Stimulated activated CD4-positive, alpha-beta T cell treated with anti-CD3 and anti-CD28 coated beads, TNF-alpha, amount 100 ng/mL, for 1 hour (primary cell): ENCODE measurements at places on chromosomes 11 and 22.
A peak's percentile ranks its signal among the peaks of the same experiment; 100 is the strongest.

DNA sequence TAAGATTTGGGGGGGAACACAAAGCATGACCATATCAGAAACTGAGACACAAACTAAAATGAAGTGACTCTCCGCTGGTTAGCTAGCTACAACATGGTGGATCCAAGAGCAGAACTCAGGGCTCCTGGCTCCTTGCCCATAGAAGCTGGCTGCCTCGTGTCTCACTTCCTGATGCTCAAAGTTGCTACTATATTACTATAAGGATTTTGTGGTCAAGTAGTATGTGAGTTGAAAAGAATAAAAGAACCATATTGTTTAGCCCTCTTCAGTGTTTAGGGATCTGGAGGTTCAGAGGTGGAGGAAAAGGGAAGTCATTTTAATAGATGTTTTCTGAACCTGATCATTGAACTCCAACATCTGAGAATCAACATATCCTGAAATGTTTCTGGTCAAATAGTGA lies 16.9 kb upstream of the SIK2 start:
- DNase-seq: no peak

- no peak for DNase-seq
Observed at GRCh38 chr11:3865388-3866193, 10.1 kb downstream of the STIM1 start.

- DNase-seq: no peak
Observed at GRCh38 chr11:12213883-12214282, 103.5 kb downstream of the MICAL2 start.

GRCh38 chr22:26589367-26589844 lies 526 bp downstream of the TPST2 start:
- no peak for DNase-seq

DNA sequence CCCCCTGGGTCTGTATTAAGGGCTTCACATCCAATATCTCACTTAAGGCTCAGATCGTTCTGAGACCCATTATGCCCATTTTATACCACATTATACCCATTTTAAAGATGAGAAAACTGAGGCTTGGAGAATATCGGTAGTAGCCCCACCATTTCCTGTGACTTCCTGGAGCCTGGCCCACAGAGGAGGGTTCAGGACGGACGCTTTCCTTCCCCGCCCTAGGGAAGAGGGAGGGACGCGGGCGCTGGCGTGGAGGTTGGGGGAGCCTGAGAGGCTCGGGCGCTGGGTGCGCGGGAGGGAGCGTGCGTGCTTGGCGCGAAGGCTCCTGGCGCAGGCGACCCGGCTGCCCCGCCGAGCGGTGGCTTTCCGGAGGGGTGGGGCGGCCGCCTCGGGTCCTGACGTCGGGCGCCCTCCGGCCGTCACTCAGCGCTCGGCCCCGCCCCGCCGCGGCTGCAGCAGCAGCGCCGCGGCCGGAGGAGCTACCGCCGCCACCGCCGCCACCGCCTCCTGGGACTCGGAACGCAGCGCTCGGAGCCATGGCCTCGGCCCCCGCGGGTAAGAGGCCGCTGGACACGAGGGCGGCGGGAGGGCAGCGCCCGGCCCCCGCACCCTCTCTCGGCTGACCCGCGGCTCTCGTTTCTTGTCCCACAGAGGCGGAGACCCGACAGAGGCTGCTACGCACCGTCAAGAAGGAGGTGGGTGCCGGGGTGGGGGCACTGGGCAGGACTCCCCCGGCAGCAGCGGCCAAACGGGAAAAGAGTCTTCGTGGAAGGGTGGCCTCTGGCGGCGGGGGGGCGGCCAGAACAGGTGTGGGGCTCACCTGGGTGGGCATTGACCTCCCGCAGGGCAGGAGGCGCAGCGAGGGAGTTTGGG lies at the start of gene SGSM1:
Gene SGSM1 (plus strand): TSS at position 422 of the 873 bp plus-strand sequence. CDS start 115 bp downstream, at position 537.
- peak; percentile 21 for DNase-seq

- no peak for DNase-seq
Observed at GRCh38 chr11:18669711-18670110, 28.9 kb upstream of the TMEM86A start.

DNA sequence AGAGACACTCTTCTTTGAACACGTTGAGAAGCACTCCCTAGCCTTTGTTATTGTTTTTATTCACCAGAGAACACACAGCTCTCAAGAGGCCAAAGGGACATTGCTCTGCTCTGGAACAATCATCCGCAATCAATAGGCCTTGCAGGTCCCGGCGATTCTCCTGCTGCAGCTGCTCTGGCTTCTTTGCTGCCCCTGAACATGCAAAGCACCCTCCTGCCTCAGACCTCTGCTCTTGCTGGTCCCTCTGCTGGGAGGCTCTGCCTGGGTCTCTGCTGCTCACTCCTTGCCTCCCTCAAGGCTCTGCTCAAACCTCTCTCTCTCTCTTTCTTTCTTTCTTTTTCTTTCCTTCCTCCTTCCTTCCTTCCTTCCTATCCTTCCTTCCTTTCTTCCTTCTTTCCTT lies 232.7 kb downstream of the DSCAML1 start:
- no peak for DNase-seq

GRCh38 chr22:26162926-26163325 lies 6.3 kb upstream of the SEZ6L start:
- no peak for DNase-seq

DNA sequence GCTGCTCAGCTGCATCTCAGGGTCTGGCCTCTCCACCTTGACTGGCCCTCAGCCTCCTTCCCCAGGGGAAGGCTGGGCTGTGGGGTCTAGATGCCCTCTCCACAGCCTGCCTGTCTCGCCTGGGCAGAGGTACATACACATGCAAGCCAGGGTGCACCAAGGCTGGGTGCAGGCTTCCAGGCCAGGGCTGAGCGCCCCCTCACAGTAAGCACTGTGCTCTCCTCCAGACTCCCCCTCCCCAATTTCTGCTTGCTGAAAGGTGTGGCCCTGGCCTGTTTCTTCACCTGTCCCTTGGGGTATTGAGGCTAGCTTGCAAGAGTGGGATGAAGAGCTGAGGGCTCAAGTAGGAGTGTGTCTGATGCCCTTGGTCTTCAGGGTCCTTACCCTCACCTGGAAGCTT lies 22.5 kb downstream of the RELT start:
- DNase-seq: no peak

- no peak for DNase-seq
Observed at GRCh38 chr11:123718063-123718462, 23.4 kb downstream of the ZNF202 start.

- no peak for DNase-seq
Observed at GRCh38 chr11:831118-831864, 1.5 kb upstream of the CD151 start.

DNA sequence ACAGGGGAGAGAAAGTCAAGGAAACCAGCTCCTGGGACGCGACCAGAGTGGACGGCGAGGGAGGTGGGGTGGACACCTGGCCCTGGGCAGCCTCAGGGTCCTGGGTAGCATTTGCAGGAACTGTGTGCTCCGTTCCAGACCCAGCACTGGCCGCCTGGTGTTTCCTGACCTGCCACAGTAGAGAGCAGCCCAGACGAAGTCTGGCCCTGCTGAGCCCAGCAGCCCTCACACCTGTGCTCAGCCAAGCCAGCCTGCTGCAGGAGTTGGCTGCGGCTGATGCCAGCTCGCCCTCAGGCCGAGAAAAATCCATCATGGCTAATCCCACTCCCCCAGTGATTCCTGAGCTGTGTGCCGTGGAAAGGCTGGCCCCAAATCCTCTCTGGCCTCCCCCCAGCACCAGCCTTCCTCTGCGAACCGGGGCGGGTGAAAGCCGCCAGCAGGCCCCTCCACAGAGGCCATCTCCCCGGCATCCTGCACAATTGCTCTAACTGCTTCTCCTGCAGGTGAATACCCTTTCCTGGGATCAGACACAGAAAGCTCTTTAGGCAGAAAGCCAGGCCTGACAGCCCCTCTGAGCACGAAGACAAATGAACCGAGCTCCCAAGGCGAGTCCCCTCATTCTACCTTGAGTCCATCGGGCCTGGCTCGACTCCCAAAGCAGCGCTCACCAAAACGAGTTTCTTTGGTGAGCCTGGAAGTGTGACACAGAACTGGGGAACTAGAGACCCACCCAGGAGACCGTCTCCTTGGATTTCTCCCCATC lies 88.6 kb downstream of the RTL6 start:
- no peak for DNase-seq

- no peak for DNase-seq
Observed at GRCh38 chr11:80856066-80856465, 1415.2 kb upstream of the TENM4 start.

DNA sequence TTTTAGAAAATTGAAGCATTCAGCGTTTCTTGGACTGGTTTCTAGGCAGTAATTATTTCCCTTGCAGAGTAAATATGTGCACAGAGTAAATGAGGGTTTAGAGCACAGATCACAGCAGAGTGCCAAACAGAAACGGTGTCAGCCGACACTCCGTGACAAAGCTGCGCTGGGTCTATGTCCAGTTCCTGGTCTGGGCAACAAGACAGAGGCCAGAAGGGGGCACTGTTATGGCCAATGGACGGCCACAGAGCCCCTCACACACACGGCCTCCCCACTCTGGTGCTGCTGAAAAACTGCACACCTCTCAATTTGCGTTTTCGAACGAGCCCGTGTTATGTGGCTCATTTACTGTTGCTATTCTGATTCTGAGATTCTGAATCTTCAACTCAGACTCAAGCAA lies 180.7 kb downstream of the MPPED1 start:
- DNase-seq: no peak

GRCh38 chr11:125401746-125402145 lies 94.3 kb downstream of the FEZ1 start:
- DNase-seq: no peak

- DNase-seq: no peak
Observed at GRCh38 chr11:132504501-132505041, 1027.7 kb downstream of the OPCML start.

DNA sequence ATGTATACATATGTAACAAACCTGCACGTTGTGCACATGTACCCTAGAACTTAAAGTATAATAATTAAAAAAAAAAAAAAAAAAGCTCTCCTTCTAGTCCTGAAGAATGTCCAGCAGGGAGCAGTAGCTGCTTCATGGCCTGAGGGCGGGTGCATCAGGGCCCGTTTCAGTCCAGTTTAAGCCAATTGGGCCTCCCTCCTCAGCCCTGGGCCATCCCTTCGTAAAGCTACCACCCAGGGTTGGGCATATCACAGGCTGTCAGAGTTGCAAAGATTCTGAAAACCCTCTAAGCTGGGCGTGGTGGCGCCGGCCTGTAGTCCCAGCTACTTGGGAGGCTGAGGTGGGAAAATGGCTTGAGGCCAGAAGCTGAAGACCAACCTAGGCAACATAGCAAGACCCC lies 5.4 kb downstream of the TMPRSS13 start:
- DNase-seq: no peak

DNA sequence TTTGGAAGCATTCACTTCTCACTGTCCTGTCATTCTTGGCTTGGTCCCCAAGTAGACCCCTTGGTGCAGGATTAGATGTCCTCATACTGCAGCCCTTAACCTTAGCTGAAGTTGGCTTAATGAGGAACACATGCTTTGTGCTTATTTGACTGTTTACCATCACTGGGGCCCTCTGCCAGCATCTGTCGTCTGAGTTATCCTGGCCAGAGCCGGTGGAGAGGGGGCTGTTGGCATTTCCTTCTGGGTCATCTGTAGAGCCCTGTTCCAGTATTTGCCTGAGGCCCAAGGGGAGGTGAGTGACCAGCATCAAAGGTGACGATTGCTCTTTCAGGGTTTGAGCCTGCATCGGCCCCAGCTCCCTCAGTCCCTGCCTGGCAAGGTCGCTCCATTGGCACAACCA lies 126.4 kb upstream of the RASSF10 start:
- no peak for DNase-seq

- no peak for DNase-seq
Observed at GRCh38 chr11:114553642-114554041, 6.0 kb downstream of the NXPE1 start.

GRCh38 chr11:115421992-115422689 lies 82.1 kb downstream of the CADM1 start:
- no peak for DNase-seq

DNA sequence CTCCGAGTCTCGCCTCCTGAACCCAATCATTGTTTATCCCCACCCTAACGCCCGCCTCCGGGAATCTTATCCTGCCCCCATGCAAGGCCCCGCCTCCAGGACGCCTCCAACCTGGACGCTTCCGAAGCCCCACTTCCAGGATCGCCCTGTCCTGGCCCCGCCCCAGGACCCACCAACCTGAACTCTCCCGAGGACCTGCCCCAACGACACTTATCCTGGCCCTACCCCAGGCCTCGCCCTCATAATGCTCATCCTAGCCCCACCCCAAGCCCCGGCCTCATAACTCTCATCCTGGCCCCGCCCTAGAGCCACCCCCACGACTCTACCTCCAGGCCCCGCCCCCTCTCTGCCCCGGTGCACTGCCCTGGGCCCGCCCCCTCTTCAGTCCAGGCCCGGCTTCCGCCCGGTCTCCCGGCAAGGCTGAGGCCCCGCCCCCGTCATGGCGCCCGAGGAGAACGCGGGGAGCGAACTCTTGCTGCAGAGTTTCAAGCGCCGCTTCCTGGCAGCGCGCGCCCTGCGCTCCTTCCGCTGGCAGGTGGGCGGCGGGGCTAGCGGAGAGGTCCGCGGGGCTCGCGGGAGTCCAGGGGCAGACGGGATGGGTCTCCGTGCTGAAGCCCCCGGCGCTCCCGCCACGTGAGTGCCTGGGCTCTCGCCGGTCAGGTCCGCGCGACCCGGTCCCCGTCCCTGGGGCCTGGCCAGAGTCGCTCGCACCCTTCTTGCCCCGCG lies 45.7 kb upstream of the DEFB108B start:
- peak; percentile 77 for DNase-seq

- no peak for DNase-seq
Observed at GRCh38 chr11:80993536-80993935, 1552.7 kb upstream of the TENM4 start.
